ENCODE measurements at places on chromosomes 2 and 18.
A peak's percentile ranks its signal among the peaks of the same experiment; 100 is the strongest.

- DNase-seq: no peak
Observed at GRCh38 chr2:54891909-54892308, 158.3 kb downstream of the RTN4 start.

GRCh38 chr2:29309090-29310029, 194.1 kb downstream of the CLIP4 start:
- peak; percentile 80 for DNase-seq

DNA sequence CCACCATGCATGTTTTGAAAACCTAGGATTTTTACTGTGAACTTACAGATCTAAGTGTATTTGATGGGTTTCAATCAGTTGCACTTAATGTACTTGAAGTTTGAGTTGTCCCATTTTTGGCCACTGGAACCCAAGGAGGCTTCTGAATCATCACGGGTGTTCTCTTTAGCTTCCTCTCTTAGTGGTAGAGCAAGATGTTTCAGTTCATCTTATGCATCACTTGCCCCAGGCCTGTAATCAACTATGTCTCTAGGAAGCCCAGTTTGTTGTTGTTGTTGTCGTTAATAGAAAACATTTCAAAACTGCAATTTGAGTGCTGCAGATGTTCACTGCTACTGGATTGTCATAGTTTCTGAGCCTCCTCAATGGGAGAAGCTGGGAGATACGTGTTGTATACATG, 97.0 kb downstream of the FHOD3 start:
- DNase-seq: no peak

- DNase-seq: peak; percentile 19
Observed at GRCh38 chr2:188382107-188382506, 90.4 kb downstream of the GULP1 start.

DNA sequence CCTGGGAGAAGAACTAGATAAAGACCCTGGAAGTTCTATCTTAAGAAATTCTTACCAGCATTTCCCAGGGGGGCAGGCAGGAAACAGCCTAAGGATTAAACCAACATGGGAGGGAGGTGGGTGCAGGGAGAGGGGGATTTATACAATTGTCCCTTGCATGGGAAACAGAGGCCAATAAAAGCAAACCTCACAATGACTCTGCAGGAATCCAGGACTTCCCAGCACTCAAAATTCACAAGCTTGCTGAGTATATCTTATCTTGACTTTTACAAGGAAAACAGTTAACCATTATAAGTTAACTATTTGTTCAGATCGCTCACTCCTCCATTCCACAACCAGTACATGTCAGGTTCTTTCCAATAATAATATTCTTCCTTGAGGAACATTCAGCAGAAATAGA, 241.3 kb downstream of the MREG start:
- DNase-seq: peak; percentile 89

Data from mesendoderm (in vitro differentiated cells).